ENCODE measurements at places on chromosomes 12 and 14. TPM values are rescaled to one million over a fixed set of nuclear protein-coding genes. Genes with fewer than 3 reads are reported as not detected.

Gene NPAS3
- under 0.01 TPM for total RNA-seq

Gene NTS
- not detected for total RNA-seq

Gene PTPRR
- 2.8 TPM for total RNA-seq

Gene ITPR2
- 21.7 TPM for total RNA-seq

Gene SRRM4
- total RNA-seq, result not detected

Gene SLC35F4
- not detected for total RNA-seq

Gene ATG101
- 129 TPM for total RNA-seq

Gene MSRB3
- total RNA-seq, result 44.5 TPM

Gene BCAT1
- 186 TPM for total RNA-seq

Gene SMAGP
- total RNA-seq, result 10.0 TPM

Gene TSHR
- not detected for total RNA-seq

Gene OAS1
- 2.8 TPM for total RNA-seq

Gene TAS2R8
- not detected for total RNA-seq

Gene CLEC7A
- not detected for total RNA-seq

Gene ASPG
- total RNA-seq, result not detected

Gene CLEC4A
- not detected for total RNA-seq

Gene PPFIA2
- total RNA-seq, result 0.96 TPM

Gene GATC
- total RNA-seq, result 18.4 TPM

Gene CCDC197
- total RNA-seq, result not detected

Gene KRT3
- total RNA-seq, result not detected

Gene BDKRB1
- 2.5 TPM for total RNA-seq

Gene PSMB5
- 415 TPM for total RNA-seq

Gene DPY19L2
- total RNA-seq, result 1.9 TPM

Gene EIF2S3B
- total RNA-seq, result 0.85 TPM

Gene SLC6A13
- total RNA-seq, result 0.19 TPM

Gene PLEKHG7
- not detected for total RNA-seq

Data from regular cardiac myocyte (primary cell).